ENCODE measurements at places on chromosomes 16 and 17.

GRCh38 chr16:4597174-4597573, 17.5 kb downstream of the UBALD1 start:
- no peak for DNase-seq

- peak; percentile 53 for DNase-seq
These were observed 101.6 kb downstream of the SKAP1 start for GRCh38 chr17:48328457-48328856.

DNA sequence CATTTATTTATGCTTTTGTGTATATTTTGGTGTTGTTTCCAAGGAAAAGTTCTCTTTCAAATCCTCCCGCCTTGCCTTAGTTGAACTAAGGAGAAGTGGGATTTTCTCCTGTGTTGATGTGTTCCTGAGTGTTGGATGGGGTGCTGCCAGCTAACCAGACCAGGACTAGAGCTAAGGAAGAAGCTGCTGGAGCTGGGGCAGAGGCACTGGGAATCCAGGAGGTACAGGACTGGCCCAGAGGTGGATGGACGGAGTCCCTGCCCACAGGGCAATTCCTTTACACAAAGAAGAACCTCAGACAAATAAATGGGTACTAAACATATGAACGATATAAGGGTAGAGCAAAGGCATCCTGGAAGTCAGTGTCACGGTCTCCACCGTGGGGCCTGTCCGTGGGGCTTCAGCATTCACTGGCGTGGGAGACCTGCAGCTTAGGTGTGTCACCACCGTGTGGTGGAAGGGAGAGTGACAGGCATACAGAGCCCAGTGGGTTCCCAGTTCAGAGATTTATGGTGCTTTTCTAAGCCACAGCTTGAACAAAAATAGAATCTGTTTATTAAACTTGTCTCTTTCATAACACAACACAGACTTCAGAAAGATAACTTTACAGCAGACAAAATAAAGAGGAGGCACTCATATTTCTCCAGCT, 270.7 kb downstream of the NTN1 start:
- peak; percentile 61 for DNase-seq

- no peak for DNase-seq
These were observed 262.4 kb upstream of the CDH8 start for GRCh38 chr16:62298600-62298999.

GRCh38 chr16:84303023-84303422, 8.3 kb downstream of the WFDC1 start:
- DNase-seq, result no peak

GRCh38 chr17:42568341-42569111, 1.6 kb downstream of the MLX start:
- DNase-seq, result no peak

- DNase-seq, result no peak
These were observed 46.8 kb upstream of the DNAH9 start for GRCh38 chr17:11551442-11551841.

GRCh38 chr16:66516509-66516807, 33.5 kb downstream of the TK2 start:
- DNase-seq, result no peak

GRCh38 chr16:89431158-89431584, 59.2 kb downstream of the ANKRD11 start:
- DNase-seq, result peak; percentile 95

- no peak for DNase-seq
These were observed 29.1 kb downstream of the MRM3 start for GRCh38 chr17:811051-811784.

- DNase-seq, result peak; percentile 86
These were observed 138.6 kb downstream of the TOX3 start for GRCh38 chr16:52408191-52408845.

GRCh38 chr16:75377729-75378386, 55.4 kb downstream of the CFDP1 start:
- peak; percentile 2 for DNase-seq

DNA sequence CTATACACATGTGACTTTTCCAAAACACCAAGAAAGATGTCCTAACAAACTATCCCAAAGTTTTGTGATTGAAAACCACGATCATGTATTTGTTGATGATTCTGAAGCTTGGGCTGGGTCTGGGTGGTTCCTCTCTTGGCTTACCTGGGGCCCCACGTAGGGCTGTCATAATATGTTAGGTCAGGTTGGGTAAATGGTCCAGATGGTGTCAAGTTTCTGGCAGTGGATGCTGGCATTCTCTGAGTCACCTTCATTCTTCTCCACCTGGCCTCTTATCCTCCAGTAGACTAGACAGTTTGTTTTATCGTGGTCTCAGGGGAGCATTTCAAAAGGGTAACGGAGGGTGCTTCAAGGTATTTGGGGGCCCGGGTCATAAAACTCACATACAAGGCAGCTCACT, 39.4 kb downstream of the SYCE1L start:
- peak; percentile 84 for DNase-seq

DNA sequence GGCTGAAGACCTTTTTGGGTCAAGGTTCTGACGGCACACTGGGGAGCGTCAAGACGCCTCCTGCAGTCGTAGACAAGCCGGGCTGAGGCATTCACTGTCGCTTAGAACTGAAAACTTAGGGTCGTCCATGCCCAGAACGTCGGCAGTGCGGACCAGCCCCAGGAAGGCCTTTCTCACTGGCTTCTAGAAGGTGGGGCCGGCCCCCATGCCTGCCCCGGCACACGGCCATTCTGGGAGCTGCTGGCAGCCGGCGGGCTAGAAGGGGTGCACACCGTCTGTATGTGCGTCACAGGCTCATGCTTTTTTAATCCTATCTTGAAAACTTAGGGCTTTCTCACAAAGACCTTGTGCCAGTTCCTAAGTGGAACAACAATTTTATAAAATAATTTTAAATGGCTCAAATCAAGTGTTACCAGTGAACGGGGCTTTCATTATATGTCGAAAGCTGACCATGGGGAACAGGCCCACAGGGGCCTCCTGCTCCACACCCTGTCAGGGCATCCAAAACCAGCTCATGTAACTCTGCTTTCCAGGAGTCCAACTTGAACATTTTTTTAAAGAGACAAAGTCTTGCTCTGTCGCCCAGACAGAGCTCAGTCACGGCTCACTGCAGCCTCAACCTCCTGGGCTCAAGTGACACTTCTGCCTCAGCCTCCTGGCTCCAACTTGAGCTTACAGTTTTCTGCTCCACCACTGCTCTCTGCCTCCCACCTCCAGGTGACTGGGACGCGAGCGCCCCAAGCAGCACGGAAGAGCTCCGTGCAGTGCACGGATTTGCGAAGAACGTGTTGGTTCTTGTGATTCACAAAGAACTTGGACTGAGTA, 111.2 kb downstream of the ANKRD11 start:
- no peak for DNase-seq

GRCh38 chr17:4808378-4808767, 1.4 kb downstream of the PLD2 start:
- DNase-seq, result no peak

DNA sequence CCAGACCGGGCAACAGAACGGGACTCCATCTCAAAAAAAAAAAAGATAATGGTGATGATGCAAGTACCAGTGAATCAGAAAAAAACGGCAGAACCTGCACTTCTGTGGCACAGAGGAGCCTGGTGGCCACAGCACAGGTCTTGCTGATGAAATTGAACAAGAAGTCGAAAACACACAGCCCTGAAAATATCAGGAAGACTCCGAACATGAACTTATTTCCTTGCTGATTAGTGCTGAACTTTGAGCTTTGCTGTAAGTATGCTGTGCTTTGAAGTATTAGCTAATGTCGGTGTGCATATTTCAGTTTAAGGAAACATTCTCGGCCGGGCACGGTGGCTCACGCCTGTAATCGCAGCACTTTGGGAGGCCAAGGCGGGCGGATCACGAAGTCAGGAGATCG, 10.9 kb upstream of the MYO15B start:
- DNase-seq, result no peak

DNA sequence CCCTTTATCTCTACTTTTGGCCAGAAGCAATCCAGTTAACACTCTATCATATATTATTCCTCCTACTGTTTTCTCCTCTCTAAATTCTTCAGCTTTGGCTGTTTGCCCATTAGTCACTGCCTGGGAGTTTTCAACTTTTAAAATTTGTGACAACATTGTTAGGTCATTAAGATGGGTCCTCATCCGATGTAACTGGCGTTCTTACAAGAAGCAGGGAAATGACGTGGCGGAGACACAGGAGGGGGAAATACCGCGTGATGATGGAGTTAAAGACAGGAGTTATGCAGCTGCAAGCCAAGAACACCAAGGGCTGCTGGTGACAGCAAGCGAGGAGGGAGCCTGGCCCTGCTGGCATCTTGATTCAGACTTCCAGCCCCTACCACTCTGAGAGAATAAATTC, 34.8 kb upstream of the CPHXL start:
- DNase-seq, result no peak

DNA sequence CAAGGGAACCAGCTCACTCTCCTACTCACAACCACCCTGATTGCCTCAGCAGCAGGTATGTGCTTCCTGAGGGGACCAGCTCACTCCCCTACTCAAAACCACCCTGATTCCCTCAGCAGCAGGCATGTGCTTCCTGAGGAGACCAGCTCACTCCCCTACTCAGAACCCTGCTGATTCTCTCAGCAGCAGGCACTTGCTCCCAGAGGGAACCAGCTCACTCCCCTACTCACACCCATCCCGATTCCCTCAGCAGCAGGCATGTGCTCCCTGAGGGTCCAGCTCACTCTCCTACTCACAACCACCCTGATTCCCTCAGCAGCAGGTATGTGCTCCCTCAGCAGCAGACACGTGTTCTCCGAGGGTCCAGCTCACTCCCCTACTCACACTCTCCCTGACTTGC, 26.1 kb upstream of the COG7 start:
- DNase-seq, result no peak

- DNase-seq, result peak; percentile 31
These were observed 111.8 kb downstream of the SDK2 start for GRCh38 chr17:73532421-73532901.

DNA sequence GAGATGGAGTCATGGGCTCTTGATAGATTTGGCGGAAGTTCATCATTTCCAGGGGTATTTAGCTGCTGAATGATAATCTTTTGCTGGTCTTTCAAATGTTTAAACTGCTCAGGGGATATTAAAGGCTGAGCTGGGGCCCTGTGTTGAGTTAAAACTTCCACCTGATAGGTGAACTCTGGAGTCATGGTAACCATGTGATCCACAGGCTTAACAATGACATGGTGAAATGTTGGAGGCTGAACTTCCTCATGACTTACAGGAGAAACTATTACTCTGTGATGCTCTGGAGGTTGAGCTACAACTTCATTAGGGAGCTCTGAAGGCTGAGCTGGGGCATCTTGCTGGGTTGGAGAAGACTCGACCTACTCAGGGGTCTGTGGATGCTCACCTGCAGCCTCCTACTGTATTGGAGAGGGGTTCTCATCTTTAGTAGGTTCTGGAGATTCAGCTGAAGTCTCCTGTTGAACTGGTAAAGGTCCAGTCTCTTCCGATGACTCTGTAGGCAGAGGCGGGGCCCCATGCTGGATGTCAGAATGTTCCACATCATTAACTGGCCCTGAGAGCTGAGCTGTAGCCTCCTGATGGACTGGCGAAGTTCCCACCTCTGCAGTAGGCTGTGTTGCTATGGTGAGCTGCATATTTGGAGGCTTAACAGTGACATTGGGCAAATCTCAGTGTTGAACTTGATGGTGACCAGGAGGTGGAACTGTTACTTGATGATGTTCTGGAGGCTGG, 24.2 kb downstream of the RDM1 start:
- DNase-seq, result peak; percentile 4

- peak; percentile 7 for DNase-seq
These were observed 20.7 kb upstream of the PRM1 start for GRCh38 chr16:11301645-11302501.

- DNase-seq, result peak; percentile 74
These were observed 103.1 kb downstream of the SDK2 start for GRCh38 chr17:73541111-73541510.

DNA sequence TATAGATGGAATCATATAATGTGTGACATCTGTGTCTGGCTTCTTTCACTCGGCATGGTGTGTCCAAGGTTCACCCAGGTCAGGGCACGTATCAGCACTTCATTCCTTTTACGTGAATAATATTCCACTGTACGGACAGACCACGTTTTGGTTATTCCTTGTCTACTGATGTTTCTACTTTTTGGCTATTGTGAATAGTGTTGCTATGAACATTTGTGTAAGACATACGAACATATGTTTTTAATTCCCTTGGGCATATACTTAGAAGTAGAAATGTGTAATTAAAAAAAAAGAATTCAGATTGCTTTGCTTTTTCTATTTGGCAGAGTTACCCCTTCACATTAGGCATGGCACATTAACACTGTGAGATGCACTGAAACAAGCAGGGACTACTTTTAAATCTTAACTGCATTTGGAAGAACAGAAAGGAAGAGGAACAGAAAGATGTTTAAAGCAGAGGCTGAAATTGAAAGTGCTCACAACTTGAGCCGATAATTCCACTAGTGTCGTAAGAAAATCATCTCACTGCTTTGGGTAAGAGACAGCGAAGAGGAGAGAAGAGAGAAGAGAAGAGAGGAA, 105.3 kb downstream of the VPS53 start:
- DNase-seq, result no peak

GRCh38 chr16:11871193-11871592, 19.9 kb upstream of the RSL1D1 start:
- DNase-seq, result no peak

All from DMS53 (cell line).